ENCODE measurements at places on chromosomes 2 and 18.

GRCh38 chr2:167861574-167862193 lies 385.7 kb downstream of the STK39 start:
- DNase-seq = no peak

DNA sequence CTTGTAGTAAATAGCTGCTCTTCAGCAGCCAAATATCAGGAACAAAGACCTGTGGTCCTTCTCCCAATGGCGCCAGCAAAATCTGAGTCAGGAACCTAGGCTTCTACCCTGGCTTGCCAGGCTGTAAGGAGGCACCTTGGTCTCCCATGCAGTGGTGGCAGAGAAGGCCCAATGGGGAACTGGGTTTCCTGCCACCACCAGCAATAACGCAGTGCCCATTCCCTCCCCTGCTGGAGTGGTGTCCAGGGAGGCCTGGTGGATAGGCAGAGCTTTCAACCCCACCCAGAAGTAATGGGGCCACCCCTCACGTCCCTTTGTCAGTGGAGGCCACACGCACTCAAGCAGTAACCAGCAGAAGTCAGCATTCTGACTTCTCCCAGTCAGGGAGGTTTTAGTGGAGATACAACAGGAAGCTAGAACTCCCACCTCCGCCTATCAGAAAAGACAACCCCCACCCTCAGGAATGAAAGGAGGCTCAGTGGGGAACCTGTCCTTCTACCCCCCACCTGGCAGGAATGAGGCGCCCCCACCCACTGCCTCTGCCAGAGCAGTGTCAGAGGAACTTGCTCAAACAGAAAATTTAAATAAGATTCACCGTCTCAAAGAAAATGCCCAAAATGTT lies 132.4 kb downstream of the COPS8 start:
- DNase-seq = no peak

GRCh38 chr2:230783101-230783500 lies 70.5 kb downstream of the CAB39 start:
- DNase-seq = no peak

- no peak for DNase-seq
Measured at GRCh38 chr2:16429431-16430145, 236.0 kb downstream of the CYRIA start.

- DNase-seq = no peak
Measured at GRCh38 chr2:160973991-160974390, 186.2 kb upstream of the TANK start.

GRCh38 chr2:240162939-240163714 lies 22.7 kb upstream of the OTOS start:
- DNase-seq = no peak

DNA sequence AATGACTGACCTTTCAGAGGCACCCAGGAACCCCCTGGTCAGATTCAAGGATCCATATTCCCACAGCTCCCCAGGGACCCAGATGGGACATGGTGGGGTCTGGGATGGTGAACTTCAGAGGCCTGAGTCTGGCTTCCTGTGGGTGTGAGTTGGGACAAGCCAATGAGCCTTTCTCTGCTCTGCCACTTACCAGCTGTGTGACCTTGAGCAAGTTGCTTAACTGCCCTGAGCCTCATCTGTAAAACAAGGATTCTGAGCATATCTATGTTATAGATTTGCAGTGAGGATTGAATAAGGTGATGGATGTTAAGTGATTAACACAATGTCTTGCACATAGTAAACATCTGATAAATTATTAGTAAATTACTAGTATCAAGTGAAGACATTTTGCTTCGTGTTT lies 6.4 kb downstream of the ABCG8 start:
- DNase-seq = no peak

GRCh38 chr2:216467845-216468244 lies 30.8 kb upstream of the RPL37A start:
- no peak for DNase-seq

- DNase-seq = no peak
Measured at GRCh38 chr2:217054791-217055190, 194.9 kb upstream of the TNP1 start.

DNA sequence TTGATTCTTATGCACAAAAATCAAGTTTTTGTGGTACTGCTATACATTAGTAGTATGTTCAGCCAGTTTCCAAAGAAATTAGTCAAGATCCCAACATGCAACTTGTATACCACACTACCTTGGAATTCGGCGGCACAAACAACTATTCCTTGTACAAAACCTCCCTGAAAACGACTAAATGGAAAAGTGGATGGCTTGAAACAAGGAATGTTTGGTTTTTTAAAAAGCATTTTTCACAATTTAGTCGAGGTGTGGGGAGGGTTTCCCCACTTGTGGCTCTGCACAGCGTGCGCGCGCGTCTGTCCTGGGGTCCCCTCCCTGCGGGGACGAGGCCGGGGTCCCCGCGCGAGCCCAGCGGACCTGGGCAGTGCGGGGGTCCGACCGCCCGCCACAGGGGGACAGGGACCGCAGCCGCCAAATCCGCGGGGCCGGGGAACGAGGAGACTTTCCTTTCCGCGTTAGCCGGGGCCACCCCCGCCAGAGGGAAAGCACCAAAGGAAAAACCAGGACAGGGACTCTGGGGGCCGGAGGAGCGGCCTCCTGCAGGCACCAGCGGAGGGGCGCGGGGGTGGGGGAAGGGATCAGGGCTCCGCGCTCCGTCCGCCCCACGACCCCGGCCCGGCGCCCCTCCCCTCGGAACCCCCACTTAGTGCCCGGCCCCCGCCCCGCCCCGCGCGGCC lies 534 bp upstream of the SOCS6 start:
- no peak for DNase-seq

GRCh38 chr2:186980787-186981550 lies 132.0 kb upstream of the ZSWIM2 start:
- no peak for DNase-seq

Measured in CD4-positive, alpha-beta T cell treated with Interleukin-15 for 4 hours (primary cell).